ENCODE measurements at places on chromosomes 16 and 17.
A peak's percentile ranks its signal among the peaks of the same experiment; 100 is the strongest.

GRCh38 chr17:17140590-17140980, 65.5 kb downstream of the PLD6 start:
- DNase-seq, result no peak

- no peak for DNase-seq
These were observed 4.1 kb downstream of the USP31 start for GRCh38 chr16:23145186-23145585.

DNA sequence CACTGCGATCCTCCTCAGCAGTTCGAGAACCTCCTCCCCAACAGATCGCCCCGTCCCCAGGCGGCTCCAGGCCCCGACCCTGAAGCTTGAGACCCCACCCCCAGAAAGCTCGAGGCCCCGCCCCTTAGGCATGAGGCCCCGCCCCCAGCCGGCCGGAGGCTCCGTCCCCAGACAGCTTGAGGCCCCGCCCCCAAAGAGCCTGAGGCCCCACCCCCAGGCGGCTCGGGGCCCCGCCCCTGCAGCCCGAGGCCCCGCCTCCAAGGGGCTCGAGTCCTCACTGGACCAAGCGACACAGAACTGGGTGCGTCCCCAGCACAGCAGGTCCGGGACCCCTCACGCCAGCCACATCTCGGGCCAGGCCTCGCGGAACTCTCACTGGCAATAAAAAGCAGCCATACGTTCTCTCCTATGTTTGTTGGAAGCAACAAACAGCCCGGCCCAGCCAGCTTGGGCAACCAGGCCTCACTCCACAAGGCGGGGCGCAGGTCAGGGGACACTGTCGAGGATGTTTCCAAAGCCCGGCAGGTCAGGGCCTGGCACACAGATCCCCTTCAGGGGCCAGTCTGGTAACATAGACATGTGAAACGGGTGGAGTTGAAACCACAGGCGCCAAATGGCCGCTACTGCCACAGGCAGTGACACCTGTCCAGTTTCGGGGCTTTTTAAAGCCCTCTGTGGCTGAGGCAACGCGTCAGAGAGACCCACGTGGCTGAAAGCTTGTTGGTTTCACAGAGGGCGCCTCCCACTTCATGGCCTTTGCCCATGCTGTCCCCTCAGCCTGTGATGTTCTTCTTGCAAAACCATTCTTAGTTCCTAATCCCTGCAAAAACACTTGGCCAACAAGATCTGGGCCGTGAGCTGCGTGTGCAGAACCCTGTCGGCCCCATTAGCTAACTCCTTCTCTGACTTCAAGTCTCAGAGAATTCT, 224.2 kb downstream of the PARN start:
- DNase-seq, result no peak

DNA sequence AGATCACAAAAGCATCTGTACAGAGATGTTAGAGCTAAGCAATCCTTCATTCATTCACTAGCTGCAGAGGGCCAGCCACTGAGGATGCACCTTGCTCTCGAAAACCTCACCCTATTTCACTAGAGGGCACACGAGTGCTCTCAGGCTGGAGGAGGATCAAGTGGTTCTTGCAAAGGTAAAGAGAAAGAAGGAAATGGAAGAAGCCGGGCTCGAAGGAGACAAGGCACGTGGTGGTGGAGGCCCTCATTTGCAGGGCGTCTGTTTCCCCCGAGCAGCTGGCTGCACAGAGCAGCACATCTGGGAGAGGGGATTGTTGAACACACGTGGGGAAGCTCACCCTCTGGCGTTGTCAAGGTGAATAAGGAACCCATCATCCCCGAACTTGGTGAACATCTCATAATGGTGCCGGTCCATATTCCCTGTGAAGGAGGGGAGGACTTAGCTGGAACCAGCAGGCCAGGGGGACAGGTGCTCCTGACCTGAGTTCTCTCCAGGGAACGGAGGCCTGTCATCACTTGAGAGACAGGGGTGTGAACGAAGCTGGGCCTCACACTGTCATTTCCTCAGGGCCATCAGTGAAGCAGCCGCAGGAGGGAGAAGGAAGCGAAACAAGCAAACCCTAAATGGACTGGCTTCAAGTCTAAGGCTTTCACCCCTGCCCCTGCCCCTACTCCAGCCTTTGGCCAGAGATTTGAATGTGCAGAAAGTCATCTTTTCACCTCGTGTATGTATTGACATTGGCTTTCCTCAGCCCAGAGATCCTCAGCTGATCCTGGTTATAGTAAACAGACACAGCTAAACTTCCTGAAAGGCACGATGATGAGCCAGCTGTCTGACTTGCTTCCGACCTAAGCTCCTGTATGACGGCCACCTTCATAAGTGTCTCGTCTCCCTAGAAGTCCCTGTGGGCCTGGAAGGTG, 27.6 kb downstream of the PRKAR1A start:
- no peak for DNase-seq

DNA sequence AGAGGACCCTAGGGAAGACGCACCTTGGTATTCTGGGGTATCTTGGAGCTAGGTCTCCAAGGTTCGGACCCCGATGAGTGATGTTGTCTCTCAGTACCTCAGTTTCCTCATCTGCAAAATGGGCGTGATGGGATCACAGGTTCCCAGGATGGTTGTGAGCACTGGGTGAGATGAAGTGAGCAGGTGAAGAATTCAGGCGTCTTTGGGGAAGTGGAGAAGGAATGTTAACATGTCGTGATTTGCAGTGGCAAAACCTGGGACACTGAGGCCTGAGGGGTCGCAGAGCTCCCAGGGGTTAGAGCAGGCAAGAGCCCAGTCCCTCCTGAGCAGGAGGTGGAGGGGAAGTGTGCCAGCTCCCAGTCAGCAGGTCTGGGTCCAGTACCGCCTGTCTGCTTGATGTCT, 215.1 kb upstream of the GSE1 start:
- DNase-seq, result peak; percentile 48

DNA sequence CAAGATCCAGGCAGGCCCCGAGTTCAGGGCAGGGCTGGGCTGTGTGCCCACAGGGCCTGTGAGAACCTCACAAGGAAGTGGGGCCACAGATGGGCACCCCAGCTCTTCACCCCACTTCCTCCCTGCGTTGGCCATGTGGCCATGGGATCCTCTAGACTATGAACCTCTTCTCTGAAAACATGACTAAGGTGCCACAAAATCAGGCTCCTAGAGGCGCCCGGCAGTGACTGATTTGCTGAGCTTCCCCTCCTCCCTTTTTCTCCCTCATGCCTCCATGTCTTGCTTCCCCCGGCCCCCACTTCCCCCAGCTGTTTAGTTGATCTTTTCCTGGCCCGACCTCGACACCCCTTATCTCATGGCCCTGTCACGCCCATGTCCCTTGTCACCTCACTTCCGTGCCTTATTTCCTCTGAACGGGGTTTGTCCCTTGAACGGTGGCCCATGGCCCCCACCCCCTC, 87.1 kb downstream of the KCNJ12 start:
- no peak for DNase-seq

GRCh38 chr17:8975091-8975725, 9.7 kb upstream of the PIK3R5 start:
- no peak for DNase-seq

- no peak for DNase-seq
These were observed 10.0 kb upstream of the SKAP1 start for GRCh38 chr17:48439875-48440505.

DNA sequence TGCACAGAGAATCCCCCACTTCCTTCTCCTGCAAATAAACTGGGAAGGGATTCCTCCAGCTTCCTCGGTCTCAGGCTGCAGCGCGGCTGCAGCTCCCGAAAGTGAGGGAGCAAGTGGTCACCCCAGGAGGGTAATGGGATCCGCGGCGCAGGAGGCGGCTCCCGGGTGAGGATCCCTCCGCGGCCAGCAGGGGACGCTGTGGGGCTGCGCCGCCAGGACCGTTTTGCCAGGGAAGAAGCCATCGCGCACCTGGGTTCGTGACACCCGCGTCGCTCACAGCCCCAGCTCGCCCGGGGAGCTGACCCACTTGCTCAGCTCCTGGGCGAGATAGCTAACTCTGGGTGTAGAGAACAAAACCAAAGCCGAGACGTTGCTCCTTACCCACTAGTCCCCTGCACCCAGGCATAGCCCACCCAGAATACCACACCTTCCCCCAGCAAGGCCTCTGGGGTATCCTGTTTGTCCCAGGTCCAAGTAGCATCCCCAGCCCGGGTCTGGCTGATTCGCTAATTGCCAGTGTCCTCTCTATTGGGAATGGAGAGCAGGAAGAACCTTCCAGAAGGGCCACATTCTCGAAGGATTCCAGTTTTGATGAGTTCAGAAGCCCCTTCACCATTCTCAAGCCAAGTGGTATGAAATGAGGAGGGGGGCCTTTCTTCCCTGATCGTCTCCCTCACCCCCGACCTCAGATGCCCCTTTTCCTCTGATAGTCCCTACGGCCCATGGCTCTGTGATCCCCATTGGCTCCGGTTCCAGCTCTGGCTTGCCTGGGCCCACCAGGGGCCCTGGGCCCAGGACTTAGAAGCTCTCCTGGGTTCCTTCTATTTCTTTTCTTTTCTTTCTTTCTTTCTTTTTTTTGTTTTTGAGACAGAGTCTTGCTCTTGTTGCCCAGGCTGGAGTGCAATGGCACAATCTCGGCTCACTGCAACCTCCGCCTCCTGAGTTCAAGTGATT, 14.1 kb downstream of the CYGB start:
- DNase-seq, result peak; percentile 93

DNA sequence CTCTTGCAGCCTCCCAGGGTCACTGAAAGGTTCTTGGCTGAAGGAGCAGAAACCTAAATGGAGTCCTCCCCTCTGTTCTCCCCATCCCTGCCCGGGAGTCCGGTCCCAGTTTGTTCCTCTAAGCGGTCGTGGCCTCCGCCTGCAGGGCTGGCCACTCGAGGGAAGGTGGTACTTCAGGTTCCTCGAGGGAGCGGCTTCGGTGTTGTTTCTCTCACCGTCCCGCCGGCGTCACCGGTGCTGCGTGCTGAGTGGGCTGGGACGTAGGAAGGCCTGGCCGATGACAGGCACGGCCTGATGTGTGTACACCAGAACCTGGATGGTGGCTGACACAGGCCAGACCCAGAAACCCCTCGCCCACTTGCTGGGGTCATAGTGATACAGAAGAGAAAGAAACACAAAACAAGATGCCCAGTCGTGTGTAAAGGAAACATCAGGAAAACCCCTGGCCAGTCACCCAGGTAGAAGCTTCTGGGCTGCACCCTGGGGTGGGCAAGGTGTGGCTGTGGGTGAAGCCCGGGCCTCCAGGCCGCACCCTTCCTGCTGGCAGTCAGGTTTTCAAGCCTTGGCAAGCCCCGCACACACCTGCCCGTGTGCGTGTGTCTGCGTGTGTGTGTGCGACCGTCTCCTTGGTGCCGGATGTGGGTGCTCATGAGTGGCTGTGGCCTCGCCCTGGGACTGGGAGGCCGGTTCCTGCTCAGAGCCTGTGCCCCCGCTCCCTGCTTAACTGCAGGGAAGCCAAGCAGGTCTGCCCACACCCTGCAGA, 52.0 kb downstream of the BAIAP2 start:
- DNase-seq, result no peak

DNA sequence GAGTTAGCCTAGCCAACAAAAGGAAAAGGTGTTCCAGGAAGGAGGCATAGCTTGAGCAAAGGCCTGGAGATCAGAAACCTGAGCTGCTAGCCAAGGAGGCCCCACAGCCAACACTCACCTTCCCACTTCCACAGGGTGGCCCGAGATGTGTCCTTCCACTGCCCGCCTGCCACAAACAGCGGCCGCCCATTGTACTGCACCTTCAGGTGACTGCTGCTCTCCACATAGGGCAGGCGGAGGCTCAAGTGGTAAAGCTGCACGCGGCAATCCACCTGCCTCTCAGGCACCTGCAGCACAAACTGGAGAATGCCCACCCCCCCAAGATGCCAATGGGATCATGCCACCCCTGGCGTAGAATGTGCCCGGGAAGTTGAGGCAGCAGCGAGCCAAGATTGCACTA, 111.5 kb downstream of the RMI2 start:
- DNase-seq, result no peak

- DNase-seq, result no peak
These were observed 9.2 kb downstream of the CDIP1 start for GRCh38 chr16:4529085-4530060.

DNA sequence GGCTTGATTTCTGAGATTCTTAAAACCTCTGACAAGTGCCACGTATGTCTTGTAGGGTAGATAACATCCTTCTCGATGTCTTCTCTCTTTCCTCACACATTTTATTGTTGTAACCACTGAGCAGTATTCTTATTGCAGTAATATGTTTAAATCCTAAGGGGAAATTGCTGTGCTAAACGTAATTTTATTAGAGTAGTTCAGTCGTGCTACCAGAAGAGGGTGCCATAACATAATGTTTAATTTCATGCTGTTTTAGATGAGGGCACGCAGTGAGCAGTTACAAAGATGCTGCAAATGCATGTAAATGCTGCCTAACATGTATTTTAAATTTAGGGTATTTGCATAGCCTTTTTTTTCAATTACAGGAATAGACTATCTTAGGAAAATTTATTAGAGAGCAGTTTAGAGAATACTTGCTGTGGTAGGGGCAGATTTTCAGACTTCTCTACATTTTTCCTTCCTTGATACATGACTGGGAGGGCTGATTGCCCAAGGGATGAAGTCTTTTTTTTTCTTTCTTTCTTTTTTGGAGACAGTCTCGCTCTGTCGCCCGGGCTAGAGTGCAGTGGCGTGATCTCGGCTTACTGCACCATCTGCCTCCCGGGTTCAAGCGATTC, 51.7 kb downstream of the GAN start:
- DNase-seq, result no peak

DNA sequence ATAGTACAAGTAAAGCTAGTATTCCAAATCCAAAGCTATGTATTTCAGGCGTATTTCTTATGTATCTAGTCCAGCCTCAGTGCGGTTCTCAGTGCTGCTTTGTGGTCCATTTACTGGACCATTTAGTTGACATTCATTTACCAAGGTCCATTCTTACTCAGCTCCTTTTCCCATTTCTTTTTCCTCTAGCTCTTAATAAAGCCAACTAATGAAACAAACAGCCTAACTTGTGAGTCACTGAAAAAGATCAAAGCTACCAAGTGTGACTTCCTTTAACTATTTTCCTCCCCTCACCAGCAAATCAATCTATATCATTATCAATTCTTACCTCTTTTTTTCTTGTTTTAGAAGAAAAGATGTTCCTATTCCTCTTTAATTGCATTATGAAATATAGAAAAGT, 64.0 kb downstream of the CYB561 start:
- no peak for DNase-seq

DNA sequence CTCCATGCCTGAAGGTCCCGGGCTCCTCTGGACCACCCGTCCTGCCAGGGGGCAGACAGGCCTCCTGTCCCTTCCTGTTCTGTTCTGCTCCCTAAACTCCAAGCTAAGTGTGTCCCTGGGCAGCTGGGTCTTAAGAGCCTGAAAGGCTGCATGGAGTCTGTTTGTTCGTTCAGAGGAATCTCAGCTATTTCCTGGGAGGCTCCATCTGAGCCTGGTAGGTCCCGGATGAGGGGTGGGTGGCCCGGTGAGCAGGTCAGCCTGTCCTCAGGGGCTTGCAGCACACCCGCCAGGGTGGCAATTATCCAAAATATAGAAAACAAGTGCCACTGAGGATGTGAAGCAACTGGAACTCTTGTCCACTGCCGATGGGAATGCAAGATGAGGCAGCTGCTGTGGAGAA, 12.6 kb downstream of the ACTG1 start:
- DNase-seq, result no peak

DNA sequence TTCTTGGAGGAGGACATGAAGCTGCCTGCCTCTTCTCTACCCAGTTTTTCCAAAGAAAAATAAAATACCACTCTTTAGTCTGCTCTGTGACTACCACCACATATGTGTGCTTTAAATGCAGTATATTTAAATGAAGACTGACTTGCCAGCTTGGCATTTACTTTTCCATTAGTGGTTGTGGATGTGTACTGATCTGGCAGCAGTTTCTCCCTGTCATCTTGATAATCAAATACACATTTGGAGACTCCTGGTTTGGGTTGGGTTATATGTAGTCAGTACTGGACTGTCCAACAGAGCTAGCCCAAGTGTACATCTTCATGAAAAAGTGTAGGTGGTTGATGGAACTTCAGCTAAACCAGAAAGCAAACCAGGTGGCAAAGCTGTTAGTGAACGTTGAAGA, 19.9 kb downstream of the COX10 start:
- DNase-seq, result no peak

GRCh38 chr16:50537533-50538290, 10.5 kb upstream of the NKD1 start:
- DNase-seq, result no peak
